Keratinocyte (primary cell): ENCODE measurements at places on chromosomes 11 and 22.

DNA sequence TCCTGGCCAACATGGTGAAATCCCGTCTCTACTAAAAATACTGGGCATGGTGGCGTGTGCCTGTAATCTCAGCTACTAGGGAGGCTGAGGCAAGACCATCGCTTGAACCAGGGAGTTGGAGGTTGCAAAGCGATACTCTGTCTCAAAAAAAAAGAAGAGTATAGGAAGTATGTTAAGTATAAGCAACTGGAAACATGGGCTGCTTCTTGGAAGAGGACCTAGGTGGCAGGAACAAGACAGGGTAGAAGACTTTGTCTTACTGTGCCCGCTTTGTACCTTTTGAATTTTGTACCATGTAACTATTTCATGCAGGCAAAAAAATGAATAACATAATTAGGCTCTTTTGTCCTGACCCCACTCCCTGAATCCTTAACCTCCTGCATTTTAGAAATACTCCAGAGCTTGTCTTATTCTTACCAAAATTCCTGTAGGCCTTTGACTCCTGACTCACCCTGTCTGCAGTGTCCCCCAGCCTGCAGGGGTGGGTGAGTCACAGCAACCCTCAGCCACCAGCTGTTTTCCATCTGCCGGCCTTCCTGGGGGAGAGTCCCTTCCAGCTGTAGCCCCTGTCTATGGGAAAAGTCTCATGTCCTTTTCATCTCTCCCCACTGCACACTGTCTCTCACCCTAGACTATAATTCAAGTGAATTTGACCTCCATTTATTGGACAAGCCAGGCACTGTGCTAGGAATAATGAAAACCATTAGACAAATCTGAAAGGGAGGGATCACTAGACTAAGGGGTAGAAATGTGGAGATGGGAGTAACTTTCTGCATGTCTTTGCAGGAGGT, 41.8 kb downstream of the TXN2 start:
- no peak for DNase-seq

DNA sequence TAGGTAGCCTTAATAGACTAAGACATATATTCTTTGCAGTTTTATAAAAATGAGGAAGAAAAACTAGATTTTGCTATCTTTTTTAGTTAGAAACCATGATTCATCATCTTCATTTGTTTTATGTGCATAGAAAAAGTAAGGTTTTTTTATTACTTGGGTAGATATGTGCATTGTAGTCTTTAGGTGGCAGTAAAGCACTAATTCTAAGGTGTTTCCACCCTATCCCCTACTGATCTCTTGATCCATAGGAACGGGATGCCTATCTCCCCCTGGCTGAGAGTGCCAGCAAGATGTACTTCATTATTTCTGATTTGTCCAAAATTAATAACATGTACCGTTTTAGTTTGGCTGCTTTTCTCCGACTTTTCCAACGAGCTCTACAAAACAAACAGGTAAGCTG, 148.1 kb downstream of the DYNC2H1 start:
- no peak for DNase-seq

- no peak for DNase-seq
Observed at GRCh38 chr11:60950933-60951605, 907 bp downstream of the SLC15A3 start.

- DNase-seq, result no peak
Observed at GRCh38 chr11:21838427-21838826, 354.5 kb upstream of the ANO5 start.

GRCh38 chr11:2466069-2466801, 21.4 kb downstream of the KCNQ1 start:
- DNase-seq, result no peak

- no peak for DNase-seq
Observed at GRCh38 chr11:72589802-72590761, 84.1 kb downstream of the PDE2A start.

- no peak for DNase-seq
Observed at GRCh38 chr11:59172345-59173079, 580 bp downstream of the DTX4 start.

- DNase-seq, result no peak
Observed at GRCh38 chr11:70240337-70240736, 30.2 kb upstream of the PPFIA1 start.
